HCEC 1CT (cell line): ENCODE measurements at places on chromosomes 7 and 10.
A peak's percentile ranks its signal among the peaks of the same experiment; 100 is the strongest.

GRCh38 chr7:537911-538634 is 18.4 kb upstream of the PDGFA start:
- DNase-seq: peak; percentile 93

DNA sequence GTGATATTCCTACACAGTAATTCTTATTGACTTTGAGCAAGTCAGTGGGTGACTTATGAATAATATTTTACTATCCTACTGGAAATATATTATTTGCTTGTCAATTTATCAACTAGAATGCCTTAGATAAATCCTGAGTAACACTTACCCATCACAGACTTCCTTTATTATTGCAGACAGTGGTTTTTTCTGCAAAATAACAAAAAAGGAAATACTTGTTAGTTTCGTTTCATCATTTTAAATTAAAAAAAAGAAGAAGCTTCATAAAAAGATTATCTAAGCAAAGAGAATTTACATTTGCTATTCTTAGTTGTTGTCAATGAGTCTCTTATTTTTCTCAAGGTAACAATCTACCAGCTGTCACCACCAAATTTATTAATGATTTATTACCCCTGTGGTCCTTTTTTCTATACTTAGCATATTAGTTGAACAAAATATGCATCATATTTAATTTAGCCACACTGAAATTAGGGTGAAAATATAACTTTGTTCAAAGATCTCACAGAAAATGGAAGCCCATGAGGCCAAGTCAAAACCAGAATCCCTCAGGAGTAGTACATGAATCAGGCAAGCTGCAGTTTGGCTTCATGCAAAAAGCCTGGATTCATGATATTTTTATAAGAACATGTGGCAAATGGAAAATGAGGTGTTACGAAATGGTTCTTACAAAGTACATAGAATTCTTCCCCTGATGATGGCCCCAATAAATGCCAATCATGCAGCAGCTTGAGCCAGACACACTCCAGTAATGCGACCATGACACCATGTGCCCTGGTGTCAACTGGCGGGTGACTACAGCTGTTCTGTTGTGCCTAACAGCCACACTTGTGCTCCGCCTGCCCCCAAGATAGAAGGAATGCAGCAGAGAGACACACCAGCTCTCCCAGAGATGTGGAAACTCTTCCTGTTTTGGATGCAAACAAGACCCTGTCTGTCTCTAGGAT is 132.6 kb downstream of the ELMO1 start:
- DNase-seq: no peak

DNA sequence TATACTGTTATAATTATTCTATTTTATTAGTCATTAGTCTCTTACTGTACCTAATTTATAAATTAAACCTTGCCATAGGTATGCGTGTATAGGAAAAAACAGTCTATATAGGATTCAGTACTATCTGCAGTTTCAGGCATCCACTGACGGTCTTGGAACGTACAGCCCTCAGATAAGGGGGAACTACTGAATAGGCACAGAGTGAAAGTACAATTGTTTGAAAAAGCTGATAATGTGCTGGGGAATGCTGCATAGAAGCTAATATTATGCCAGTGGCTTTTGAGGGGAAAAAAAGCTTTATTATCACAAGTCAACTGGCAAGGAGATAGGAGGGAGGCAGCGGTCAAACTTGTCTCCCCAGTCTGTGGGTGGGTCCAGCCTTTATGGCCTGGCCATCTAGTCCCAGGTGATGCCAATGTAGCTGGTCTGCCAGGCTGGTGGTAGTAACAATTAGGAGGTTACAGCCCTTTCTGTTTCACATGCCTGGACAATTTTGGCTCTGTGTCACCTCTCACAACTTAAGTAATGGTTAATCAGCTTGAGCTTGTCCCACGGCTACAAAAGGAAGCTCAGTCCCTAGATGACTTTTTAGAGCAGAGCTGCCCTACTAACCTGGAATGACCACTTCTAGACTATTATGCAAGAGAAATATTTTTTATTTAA is 8.3 kb upstream of the FMC1 start:
- DNase-seq: no peak

DNA sequence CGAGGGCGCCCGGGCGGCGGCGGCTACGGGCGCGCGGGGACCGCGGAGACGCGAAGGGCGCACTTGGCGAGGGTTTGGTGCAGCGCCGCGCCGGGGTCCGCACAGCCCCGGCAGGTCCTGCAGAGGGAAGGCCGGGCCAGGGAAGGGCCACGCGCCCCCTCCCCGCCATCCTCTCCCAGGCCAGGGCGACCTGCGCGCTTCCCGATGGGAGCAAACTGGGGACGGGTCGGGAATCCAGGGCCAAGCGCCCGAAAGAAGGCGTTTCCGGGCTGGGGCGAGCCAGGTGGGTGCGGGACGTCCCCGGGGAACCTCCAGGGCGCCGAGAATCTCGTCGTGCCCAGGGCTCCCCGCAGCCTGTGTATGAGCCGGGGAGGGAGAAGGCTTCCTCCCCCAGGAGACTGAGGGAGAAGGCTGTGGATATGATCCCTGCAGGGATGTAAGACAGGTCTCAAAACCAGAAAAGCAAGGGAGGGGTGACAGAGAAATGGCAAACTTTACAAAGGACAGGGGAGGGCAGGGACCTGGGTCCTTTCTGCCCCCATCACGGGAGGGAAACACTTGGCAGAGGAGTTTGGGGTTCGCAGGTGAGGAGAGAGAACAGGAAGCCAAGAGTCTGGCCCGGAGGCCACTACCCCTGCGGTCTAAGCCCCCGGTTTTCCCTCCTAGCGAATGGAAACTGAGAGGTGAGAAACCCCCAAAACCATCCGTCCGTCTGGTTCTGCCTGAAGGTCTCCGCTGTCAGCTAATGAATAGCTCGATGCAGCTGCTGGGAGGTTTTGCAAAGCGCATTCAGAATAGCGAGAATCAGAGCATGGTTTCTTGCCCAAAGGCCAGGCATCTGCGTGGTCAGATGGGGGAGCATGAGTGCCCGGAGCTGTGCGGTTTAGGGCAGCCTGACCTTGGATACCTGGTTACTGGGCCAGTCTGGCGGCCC is 674 bp downstream of the AMZ1 start:
- DNase-seq: no peak

- DNase-seq: no peak
Observed at GRCh38 chr10:95482501-95483233, 78.5 kb downstream of the SORBS1 start.
